ENCODE measurements at places on chromosomes 5 and 9.
A peak's percentile ranks its signal among the peaks of the same experiment; 100 is the strongest.

GRCh38 chr9:134026581-134026980 is 1.3 kb downstream of the BRD3OS start:
- DNase-seq = no peak

- no peak for DNase-seq
Measured at GRCh38 chr9:135240222-135240621, 152.8 kb downstream of the OLFM1 start.

DNA sequence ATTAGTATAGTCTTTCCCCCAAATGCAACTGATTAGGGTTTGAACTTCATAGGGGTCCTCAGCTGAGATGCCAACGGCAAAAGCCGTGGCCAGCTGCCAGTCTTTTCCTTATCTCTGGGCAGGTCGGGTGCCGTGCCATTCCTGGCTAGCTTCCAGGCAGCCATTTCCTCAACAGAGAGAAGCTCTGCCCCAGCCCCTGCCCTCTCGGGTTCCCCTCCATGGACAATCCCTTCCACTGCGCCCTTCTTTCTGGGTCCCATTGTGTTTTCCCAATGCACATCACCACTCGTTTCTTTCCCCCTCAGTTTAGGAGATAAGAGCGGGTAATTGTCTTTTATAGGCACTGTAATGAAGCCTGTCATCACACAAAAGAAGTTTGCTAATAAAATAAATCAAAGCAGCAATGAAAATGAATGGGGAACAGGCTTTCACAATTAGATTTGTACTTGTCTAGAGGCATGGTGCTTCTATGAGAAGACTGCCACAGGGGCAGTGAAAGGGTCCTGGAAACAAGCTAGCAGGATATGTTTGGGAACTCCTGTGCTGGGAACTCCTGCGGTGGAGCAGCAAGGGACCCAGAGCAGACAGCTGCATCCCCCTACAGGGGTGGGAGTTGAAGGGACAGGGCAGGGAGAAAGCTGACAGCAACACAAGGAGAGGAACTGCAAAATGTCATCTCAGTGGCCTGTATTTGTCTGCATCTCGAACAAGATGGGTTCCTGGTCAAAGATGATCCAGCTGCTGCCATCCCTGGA is 48.0 kb upstream of the SAP30L start:
- peak; percentile 9 for DNase-seq

DNA sequence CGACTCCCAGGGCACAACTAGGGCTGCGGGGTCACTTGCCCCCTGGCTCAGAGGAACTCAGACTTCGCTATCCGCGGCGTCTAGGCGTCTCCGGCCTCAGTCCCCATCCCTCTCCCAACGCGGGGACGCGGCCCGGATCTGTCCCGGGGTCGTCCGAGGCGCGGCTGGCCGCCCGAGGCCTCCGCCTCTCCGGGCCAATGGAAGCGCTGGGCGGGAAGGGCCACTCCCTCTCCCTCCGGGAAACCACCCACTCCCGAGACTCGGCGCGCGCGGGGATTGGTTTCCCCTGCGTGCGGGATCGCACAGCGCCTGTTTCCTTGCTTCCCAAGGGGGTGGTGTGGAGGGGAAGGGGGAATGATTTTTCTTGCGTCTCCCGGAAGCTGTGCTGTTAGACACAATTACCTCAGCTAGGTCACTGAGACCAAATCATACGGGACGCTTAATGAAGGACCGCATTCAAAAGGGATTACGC is 38.3 kb downstream of the NR2F1 start:
- DNase-seq = peak; percentile 79

- DNase-seq = no peak
Measured at GRCh38 chr9:17906841-17907778, 328.2 kb downstream of the SH3GL2 start.

- DNase-seq = no peak
Measured at GRCh38 chr5:133897431-133897830, 71.0 kb downstream of the C5orf15 start.

DNA sequence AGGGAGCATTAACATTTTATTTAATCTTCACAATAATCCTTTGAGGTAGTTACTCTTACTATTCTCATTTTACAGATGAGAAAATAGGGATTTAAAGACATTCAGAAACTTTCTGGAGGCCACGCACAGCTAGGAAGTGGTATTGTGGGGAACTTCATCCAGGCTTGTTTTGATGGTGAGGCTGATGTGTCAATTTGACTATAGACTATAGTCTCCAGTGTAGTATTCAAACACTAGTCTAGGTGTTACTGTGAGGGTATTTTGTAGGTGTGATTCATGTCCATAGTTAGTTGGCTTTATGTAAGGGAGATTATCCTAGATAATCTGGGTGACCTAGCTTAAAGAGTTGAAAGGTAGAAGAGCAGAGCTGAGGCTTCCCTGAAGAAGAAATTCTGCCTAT is 54.1 kb upstream of the ELL2 start:
- DNase-seq = no peak

- DNase-seq = peak; percentile 86
Measured at GRCh38 chr5:132238169-132238744, 10.6 kb upstream of the P4HA2 start.

- DNase-seq = no peak
Measured at GRCh38 chr9:26565118-26565517, 327.5 kb downstream of the CAAP1 start.

DNA sequence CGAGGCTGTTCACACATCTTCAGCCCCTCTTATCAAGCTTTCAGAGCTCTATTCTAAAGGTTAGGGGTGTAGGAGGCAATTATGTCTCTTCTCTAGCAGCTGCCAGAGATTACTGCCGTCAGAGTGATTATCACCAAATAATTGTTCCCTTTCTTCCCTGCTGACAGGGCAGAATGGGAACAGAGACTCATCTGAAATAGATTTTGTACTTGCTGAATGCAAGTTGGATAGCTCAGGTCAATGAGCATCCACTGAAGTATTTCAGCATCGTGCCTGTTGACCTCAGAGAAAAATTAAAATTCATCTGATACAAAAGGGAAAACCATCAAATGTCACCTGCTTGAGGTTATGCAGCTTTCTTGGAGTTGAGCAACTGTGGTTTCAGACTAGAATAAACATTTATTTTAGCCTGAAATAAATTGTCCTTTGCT is 213.7 kb upstream of the MAP3K1 start:
- no peak for DNase-seq

DNA sequence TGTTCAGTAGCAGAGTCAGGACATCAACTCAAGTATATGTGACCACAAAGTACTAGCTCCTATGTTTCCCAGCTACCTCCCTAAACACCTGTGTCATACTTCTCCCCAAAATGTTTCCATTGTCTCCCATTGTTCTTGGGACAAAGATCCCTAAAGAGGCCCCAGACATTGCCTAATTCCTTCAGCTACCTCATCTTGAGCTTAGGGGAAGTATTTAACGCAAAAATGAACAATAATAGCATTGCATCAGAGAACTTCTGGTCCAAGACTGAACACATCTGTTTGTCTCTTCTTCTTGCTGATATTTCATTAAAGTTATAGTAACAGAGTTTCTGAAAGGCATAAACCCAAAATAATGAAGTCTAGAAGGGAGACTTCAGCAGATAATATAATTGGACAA is 430.8 kb downstream of the MTRR start:
- no peak for DNase-seq

DNA sequence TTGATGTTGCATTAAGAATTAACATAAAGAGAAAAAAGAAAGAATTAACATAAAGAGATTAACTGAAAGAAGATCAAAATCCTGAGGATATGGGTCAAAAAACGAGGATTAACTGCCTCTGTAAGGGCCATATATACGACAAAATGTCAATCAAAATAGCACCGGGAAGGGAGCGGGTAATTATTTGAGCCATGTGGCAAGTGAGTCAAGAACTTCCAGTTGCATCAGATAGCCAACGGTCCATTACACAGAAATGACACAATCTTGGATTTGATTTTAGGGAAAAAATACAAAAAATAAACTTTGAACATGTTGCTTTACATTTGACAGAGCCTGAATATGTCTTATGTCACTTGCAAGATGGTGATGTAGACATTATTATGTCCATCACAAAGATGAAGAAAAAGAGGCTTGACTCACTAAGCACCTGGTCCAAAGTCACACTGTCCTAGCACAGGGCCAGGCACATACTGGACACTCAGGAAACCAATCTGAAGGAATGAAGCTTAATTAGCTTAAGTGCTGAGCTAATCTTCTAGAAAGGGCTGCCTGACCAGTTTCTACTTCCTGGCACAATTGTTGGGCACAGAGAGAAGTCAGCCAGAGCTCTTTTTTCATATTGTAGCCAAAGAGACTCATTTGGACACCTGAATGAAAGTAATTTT is 273.2 kb upstream of the PAPPA start:
- DNase-seq = no peak

DNA sequence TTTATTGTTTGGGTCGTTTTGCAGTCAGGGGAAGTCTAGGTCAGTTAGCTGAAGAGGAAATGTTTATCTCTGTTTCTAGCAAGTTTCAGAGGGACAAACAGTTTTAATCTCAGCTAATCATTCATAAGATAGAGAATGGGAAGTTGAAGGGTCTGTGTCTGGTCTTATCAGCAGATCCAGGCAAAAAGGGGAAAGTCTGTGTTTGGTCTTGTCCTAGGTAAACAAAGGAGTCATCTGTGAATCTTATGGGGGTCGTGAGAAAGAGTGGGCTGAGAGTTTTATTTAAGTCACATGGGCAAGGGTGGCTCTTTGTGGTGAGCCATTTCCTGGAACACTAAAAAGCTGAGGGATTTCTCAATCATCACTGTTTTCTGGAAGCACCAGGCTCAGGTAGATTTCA is 5.6 kb upstream of the SNCAIP start:
- no peak for DNase-seq

DNA sequence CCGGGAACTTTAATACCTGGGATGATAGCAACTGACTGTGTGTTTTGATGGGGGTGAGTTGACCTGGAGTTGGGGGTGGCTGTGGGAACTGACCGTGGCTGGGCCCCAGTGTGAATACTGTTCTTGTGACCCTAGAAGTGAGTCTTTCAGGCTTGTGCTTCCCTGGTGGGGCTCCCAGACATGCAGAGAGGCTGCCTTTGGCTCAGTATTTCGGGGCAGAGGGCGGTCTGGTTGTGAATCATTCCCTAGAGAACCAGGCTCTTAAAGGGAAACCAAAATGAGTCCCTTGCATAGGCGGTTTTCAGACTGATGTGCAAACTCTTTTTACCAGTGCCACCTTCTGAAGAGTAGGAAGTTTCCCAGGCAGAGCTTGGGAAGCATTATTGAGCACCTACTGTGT is 132.1 kb downstream of the MACROH2A1 start:
- DNase-seq = no peak

DNA sequence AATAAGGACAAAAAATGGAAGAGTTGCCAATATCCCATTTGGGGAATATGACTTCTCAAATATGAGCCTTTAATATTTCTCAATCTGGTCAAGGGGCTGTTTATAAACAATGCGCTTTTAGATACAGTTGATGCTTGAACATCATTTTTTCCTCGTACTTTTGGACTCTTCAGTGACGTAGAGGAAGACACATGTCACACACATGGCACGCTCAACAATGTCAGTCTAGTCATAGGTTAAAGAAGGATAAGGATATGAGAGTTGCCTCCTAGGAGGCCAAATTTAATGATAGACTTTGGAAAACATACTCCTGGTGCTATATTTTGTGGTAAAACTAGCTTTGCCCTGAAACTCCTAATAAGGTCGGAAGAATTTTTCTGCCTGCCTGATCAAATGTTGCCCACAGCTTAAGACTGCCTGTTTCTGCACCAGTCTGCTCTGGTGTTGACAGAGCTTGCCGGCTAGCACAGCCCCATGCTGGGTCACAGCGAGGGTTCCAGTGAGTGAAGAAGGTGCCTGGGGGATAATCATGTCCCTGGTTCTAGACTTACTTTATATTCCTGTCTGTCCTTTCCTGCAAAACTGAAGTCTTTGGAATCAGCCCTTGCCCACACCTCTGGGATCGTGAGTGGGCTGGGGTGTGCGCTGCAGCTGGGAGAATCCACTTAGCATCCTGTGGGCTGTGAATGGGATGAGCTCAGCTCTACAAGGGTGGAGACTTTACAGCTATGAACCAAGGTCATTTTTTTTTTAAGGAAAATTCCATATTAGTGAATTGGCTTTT is 230.8 kb upstream of the IRX4 start:
- DNase-seq = no peak

DNA sequence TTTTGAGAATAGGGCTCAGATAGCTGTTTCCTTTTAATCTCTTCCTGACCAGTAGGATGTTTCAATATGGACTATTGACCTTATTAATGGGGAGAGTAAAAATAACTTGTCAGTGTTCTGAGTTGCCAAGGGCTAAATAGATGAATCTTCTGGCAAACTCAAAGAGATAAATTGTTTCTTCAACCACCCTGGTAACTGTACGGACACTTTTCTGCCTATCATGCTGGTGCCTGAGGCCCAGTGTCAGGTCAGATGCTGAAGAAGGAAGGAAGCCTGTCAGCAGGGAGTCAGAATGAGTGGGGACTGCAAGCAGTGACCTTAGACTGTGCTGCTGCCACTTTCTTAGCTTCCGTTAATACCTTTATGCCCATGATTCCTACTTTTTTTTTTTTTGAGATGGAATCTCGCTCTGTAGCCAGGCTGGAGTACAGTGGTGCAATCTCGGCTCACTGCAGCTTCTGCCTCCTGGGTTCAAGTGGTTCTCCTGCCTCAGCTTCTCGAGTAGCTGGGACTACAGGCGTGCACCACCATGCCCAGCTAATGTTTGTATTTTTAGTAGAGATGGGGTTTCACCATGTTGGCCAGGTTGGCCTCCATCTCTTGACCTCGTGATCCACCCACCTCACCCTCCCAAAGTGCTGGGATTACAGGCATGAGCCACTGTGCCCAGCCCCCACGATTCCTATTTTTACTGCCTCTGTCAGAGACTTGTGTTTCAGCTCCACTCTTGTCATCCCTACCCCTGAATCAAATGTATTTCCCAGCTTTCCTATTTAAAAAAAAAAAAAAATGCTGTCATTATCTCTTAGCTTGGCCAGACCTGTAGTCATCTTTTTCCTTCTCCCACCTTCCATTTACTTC is 33.7 kb downstream of the TGFBR1 start:
- DNase-seq = no peak

DNA sequence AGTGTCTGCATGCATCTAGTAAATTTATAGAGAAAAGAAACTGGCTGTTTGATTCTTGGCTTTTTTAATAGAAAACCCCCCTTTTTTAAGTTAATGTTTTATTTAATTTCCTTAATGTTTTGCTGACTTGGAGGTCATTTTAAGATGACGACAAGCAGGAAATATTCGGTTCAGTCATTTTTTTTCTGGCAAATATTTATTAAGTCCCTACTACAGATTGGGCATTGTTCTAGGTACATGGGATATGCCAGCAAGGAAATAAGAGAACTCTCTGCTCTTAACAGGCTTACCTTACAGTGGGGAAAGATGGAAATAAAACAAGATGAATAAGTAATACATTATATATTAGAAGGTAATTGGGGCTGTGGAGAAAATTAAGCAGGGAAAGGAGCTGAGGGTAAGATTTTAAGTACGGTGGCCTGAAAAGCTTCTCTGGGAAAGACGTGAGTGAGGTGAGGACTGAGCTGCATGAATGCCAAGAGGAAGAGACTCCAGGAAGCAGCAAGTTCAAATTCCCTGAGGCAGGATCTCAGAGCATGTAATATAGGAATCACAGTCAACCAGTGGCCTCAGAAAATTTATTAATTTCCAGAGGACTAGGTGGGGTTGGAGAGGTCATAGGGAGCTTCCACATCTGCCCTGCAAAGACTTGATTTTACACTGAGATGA is 316.0 kb upstream of the DAP start:
- DNase-seq = no peak
